Forelimb muscle (tissue), 1 donor: ENCODE measurements at places on chromosomes 12 and 14. TPM values are rescaled to one million over a fixed set of nuclear protein-coding genes. Genes with fewer than 3 reads are reported as not detected.

GRCh38 chr14:100715803-100716202, 10.9 kb upstream of the DLK1 start:
- DNase-seq, result no peak

DNA sequence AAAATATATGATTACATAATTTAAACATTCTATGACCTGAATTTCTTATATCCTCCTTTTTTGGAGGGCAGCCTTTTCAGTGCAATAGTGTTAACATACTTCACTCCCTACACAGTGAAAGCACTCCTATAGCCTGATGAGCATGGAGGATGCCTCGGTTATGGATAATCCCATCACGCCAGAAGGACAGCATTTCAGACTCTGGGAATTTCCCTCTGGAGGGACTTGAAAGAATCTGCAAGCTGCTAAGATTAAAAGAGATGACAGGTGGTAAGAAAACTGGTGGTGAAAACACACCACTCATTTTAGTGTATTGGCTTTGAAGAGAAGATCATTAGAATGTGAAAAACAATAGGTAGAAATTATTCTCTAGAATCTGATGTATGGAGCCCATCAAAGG, 99.3 kb upstream of the LMNTD1 start:
- no peak for DNase-seq

The OSGEP gene
- 40.8 TPM for polyA plus RNA-seq

DNA sequence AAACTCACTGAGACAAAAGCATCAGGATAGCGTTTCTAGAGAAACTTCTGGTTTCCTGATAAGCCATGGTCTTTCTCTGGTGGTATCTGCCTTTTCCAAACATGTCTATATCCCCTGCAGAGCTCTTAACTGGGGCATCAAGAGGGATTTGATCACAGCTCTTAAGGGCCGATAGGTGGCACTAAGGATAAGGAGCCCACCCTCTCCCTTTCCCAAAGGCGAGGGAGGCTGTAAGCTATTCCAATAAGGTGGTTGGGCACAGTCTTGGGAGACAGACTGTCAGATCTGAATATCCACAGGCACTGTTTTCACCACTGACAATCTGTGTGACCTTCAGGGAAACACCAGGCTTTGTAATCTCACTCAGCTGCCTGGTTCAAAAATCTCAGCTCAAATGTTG, 206.0 kb downstream of the ADGRD1 start:
- DNase-seq, result no peak

DNA sequence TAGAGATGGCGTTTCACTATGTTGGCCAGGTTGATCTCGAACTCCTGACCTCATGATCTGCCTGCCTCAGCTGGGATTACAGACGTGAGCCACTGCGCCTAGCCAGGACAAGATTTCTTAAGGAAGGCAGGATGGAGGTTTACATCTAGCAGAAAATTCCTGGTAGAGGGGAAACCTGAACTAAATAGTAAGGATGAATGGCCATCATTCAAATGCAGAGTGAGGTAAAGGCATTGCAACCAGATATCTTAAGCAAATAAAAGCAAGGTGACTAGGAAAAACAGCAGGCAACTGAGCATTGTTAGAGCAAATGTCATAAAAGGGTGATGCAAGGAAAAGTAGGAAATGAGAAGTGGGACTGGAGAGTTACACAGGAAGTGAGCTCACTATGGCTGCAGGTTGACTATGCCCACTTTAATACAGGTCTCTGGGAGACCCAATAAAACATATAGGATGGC, 133.0 kb downstream of the SOX5 start:
- no peak for DNase-seq

The CACNA1C gene
- 3.2 TPM for polyA plus RNA-seq

GRCh38 chr12:123253641-123254459, 17.8 kb downstream of the CDK2AP1 start:
- no peak for DNase-seq

The RPL10L gene
- 0.25 TPM for polyA plus RNA-seq

DNA sequence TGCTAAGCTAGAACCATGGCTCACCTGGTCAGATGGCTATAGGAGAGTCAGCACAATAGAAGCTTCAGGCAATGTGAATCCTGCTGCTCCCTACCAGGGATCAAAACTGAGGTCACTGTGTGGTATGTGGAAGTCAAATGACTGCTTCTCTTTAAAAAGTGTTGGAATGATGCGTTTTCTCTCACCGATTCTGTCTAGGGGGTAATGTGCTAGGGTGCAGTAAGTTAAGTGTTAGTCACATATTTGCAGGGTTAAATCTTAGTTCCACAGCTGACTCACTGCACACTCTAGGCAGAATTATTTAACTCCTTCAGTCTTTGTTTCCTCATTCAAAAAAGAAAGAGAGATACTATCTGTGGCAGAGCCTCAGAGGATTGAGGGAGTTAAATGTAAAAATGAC, 696.6 kb downstream of the DIO2 start:
- no peak for DNase-seq

DNA sequence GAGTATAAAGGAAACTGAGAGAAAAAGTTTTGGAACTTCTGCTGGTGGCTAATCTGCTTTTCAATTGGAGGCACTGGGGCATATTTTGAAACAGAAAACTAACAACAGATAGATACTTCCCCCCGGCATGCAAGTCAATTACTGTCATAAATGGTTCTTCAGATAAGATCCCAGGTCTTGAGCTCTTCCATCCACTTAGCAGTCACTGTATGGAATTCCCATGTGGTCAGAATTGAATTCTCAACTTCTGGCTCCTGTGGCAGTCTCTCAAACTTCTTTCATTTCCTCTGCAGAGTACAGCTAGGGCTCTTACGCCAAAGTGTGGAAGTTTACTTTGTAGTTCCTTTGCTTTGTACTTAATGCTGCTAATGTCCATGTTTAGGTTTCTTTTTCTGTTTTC, 452.2 kb downstream of the IPO8 start:
- DNase-seq, result no peak

DNA sequence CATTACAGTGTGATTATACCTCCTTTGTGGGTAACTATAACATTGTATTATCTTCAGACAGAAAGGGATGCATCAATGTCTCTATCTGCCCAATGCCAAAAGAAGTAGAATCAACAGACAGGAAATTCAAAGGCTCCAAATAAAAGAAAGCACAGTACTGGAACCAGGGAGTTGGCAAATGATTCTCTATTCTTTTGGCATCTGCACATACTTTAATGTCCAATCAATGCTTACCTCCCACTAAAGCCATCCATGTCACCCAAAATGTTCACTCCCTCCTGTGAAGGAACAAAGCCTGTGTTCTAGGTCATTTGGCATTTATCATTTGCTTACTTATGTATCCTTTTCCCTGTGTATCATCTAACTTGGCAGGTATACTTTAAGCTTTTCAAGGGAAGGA, 36.7 kb downstream of the KIF21A start:
- no peak for DNase-seq

The CD163L1 gene
- polyA plus RNA-seq, result 7.4 TPM

DNA sequence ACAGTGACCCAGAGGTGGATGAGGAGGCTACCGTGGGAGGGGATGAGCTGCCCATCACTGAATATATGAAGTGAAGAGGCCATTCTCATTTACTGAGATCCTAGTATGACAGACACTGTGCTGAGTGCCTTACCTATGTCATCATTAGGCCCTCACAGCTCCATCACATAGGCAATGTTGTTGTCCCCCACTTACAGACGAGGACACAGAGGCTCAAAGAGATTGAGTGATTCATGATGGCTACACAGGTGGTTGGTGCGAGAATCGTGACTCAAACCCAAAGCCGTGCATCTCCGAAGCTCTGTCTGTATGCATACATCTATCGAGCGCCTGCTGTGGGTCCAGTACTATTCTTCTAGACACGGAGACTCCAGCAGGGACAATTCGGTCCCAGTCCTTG, 5.9 kb upstream of the CCDC197 start:
- DNase-seq, result no peak

GRCh38 chr12:19323805-19324204, 115.5 kb upstream of the AEBP2 start:
- DNase-seq, result no peak

GRCh38 chr12:88416786-88417185, 163.5 kb downstream of the KITLG start:
- no peak for DNase-seq

- DNase-seq, result no peak
These were observed 13.9 kb downstream of the ESRRB start for GRCh38 chr14:76389841-76390240.

The SLC6A15 gene
- polyA plus RNA-seq, result 2.9 TPM

The FERMT2 gene
- 85.0 TPM for polyA plus RNA-seq

The CMTM5 gene
- polyA plus RNA-seq, result 1.4 TPM

DNA sequence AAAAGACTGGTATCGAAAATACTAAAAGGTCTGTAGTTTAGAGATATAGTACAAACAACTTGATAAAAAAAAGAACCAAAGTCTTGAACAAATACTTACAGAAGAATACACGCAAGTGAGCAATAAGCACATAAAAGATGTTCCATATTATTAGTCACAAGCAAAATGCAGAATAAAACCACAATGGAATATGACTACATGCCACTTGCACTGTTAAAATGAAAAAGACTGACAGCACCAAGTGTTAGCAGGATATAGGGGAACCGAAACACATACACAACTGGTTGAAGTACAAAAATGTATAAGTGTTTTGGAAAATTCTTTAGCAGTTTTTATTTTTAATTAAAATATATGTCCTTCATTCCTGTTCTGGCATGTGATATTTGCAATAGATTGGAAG, 3.6 kb downstream of the CLEC2A start:
- DNase-seq, result no peak

- no peak for DNase-seq
These were observed 8.9 kb upstream of the SAV1 start for GRCh38 chr14:50676814-50677516.

- no peak for DNase-seq
These were observed 59.7 kb upstream of the NAP1L1 start for GRCh38 chr12:76144245-76144549.

The RNASE4 gene
- 4.2 TPM for polyA plus RNA-seq

The SMOC1 gene
- polyA plus RNA-seq, result 5.1 TPM

DNA sequence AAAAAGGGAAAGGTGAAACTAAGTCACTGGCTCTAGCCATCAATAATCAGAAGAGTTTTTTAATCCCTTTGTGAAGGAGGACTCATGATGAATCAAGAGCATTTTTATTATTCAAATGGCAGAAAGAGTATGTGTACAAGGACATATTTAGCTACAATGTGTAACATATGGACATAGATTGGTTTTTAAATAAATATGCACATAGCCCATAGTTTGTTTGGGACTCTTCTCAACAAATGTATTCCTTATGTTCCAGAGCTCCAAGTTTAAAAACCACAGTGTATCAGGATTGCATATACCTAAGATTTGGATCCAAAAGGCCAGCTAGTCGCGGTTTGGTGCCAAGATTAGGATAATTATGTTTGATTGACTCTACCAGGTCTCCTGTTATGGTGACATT, 104.2 kb downstream of the C12orf50 start:
- DNase-seq, result no peak

DNA sequence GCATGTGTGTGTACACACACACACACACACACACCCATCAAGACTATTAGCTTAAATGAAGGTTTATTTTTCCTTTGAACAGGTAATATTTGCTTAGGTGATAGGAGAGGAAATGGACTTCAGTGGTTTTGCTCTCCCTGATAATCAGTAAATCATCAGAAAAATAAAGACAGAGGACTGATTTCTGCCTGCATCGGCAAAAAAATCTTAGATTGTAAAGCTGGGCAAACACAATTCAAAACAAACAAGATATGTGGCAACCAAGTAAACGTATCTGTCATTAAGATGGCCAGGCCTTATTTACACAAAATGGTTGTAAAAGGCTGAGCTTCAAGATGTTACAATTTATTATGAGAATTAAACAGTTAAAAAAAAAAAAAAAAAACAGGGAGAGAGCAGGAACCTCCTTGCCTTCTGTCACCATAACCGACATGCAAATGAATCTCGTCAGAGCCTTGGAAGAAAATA, 31.3 kb downstream of the PRKD1 start:
- no peak for DNase-seq

- DNase-seq, result no peak
These were observed 32.0 kb upstream of the SIX1 start for GRCh38 chr14:60681271-60681670.

DNA sequence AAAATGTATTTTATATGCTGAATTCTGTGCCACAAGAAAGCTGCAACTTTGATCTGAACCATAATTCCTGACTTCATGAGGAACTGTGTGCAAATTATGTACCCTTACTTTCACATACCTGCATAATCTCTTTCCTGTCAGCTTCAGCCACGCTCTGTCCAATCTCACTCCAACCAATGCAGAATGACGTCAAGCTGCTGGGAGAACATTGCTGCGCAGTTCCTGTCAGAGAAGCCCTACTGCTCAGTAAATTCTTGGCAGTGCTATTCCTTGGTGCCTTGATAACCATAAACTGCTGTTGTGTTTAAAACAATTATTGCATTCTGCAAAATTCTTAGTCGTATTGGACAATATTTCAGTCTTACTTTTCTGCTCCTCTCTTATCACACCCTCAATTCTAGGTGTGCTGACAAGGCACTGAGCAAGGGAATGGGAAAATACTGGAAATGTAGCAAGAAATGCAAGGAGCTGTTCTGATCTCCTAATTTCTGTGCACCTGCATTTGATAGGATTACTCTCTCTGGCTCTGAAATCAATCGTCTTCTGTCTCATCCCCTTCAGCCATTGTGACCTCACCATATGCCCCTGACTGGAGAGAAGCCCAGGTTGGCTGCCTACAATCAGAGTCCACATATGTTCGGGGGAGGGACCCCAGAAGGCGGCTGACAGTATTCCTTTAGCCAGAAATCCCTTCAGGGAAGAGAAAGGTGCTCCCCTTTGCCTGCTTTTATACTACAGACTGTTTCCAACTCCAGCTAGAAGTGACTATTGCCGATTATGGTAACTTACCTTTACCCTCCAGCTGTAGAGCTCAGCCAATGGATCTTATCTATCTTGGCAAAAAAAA, 274.9 kb upstream of the NOVA1 start:
- no peak for DNase-seq

The AKAP6 gene
- polyA plus RNA-seq, result 64.6 TPM

The AEBP2 gene
- polyA plus RNA-seq, result 27.6 TPM

The KRT3 gene
- polyA plus RNA-seq, result not detected

The KRT72 gene
- polyA plus RNA-seq, result 0.08 TPM

DNA sequence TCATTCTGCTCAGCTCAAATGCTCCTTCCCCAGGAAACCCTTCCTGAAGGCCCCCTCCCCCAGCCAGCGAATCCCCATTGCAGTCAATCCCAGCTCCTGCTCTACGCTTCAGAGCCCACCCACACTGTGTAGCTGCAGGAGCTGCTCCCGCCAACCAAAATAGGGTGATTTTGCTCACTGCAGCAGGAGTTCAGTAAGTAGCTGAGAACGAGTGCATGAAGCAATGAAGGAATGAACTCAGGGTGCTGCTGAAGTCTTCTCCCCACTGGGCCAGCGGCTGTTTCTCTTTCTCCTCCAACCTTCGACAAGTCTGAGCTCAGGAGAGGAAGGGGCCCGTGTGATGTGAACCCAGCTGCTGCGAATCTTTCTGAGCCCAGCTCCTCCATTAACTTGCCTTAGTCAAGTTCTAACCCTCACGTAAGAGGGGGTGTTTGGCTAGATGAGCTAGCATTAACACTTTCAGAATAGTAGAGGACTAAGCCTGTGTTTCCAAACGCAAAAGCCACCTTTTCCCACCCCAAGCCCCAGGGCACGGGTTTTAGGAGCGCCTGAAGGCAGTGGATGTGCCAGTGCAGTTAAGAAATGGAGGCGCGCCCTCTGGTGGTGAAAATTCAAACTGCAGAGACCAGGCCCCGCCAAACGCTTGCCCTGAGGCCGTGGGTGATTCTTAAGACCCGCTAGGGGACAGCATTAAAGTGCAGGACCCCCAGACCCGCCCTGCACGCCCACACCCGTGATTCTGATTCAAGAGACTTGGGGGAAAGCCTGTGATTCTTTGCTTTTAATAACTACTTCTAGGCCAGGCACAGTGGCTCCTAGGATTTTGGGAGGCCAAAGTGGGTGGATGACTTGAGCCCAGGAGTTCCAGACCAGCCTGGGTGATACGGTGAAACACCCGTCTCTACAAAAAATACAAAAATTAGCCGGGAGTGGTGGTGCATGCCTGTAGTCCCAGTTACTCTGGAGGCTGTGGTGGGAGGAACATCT, 11.9 kb upstream of the SERPINA4 start:
- no peak for DNase-seq
